NCI-H510A (cell line): ENCODE measurements at places on chromosomes 16 and 17.

GRCh38 chr16:25161753-25162367 lies 50.3 kb downstream of the LCMT1 start:
- DNase-seq, result no peak

DNA sequence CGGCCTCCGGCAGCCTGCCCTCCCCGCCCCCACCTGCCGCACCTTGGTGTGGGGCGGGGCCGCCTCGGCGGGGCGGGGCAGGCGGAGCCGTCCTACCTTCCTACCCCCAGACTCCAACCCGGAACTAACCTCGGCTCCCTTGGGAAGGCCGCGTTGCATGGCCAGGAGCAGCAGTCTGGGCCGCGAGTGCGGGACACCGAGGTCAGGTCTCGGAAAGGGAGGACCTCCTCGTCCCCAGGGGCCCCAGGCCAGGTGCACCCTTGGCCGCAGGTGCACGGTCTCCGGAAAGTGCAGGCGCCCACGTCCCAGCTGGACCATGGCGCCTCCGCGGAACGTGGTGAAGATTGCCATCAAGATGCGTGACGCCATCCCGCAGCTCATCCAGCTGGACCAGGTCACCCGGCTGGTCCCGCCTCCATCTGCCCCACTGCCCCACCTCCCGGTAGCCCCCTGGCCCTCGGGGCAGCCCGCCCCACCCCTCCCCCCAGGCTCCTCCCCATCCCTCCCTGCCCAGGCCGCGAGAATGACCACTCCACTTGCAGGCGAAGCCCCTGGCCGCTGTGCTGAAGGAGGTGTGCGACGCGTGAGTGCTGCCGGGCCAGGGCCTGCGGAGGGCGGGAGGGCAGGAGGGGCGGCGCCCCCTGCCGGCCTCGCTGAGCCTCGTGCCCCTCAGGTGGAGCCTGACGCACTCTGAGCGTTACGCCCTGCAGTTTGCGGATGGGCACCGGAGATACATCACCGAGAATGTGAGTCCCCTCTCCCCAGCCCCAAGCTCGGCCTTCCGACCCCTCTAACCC lies at the start of gene ELMO3:
Gene ELMO3, plus strand, starts transcription at position 121 of the 797 bp plus-strand sequence. Its CDS starts 196 bp downstream, at position 317.
- no peak for DNase-seq

- DNase-seq, result no peak
Measured at GRCh38 chr17:79829004-79829403, 10.2 kb downstream of the CBX4 start.

DNA sequence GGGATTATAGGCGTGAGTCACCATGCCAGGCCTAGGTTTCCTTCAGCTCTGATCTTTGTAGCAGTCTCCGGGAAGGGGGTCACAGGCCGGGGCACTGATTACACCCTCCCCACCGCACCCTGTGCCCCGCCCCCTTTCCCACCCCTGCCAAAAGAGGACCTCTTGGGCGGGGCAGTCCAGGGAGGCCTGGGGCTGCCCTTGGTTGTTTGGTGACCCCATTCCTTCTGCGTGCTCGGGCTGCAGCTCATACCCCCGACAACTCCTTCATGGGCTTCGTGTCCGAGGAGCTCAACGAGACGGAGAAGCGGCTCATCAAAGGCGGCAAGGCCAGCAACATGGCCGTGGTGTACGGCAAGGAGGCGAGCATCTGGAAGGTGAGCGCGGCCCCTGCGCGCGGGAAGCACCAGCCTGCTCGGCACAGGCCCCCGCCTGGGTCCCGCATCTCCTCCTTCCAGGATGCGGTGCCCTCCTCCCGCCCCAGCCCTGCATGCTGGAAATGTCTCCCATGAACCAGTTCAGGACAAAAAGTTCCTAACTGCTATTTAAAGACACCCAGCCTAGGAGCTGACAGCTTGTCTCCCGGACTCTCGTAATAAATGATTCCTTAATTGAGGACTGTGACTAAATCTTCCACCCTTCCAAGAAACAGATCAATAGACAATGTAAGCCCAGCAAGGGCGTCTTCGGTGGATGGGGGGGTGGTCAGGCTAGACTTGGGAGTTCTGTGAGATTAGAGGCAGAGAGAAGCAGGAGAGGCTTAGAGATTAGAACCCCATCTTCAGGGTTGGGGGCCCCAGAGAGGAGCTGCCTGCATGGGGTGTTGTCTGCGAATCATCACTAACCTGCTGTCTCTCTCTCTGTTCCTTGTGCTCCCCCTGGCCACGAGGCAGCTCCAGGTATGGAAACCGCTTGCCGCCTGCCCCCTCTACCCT lies 64.5 kb downstream of the MGAT5B start:
- DNase-seq, result no peak

- no peak for DNase-seq
Measured at GRCh38 chr16:48408688-48409087, 23.5 kb upstream of the SIAH1 start.

DNA sequence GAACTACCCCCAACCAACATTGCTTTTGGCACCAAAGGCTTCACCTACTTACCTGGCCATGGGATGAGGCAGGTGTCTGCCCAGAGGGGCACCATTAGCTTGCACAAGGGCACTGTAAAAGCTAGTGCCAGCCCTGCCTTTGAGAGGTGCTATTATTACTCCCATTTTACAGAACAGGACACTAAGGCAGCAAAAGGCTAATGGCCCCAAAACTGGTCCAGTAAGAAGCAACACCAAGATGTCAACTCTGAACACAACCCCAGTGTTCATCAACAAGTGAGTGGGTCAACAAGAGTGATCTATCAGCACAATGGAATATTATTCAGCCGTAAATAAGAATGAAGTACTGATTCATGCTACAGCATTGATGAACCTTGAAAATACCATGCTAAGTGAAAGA lies 7.7 kb upstream of the USP7 start:
- DNase-seq, result no peak

GRCh38 chr16:67760206-67760955 lies 41.3 kb upstream of the GFOD2 start:
- DNase-seq, result no peak

GRCh38 chr17:66713533-66714042 lies 121.3 kb upstream of the CACNG5 start:
- no peak for DNase-seq

GRCh38 chr17:76714336-76714735 lies 3.6 kb upstream of the MXRA7 start:
- DNase-seq, result no peak

- DNase-seq, result peak; percentile 43
Measured at GRCh38 chr17:21119247-21119918, 7.4 kb upstream of the DHRS7B start.

DNA sequence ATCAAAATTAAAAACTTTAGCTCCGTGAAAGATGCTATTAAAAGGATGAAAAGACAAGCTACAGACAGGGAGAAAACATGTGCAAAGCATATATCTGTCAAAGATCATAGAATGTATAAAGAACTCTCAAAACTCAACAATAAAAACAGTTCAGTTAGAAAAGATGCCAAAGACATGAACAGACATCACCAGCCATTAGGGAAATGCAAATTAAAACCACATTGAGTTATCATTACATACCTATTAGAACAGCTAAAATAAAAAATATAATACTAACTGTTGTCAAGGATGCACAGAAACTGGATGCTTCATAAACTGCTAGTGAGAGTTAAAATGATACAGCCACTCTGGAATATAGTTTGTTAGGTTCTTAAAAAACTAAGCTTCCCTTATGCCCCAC lies 58.8 kb downstream of the NFATC3 start:
- DNase-seq, result no peak

- DNase-seq, result peak; percentile 2
Measured at GRCh38 chr17:59257101-59257500, 36.8 kb downstream of the GDPD1 start.

DNA sequence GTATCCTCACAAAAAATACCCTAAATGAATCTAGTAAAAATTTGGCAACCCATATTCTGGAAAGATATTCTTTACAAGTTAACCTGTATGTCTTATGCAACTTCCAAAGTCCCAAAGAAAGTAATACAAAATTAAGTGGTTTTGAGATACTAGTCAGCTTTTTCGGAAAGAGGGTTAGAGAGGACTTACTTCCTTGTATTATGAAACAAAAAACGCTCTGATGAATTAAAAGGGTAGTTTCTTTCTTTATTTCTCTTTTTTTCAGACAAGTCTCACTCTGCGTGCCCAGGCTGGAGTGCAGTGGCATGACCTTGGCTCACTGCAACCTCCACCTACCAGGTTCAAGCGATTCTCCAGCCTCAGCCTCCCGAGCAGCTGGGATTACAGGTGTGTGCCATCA lies 51.6 kb downstream of the KANSL1 start:
- DNase-seq, result no peak

- DNase-seq, result no peak
Measured at GRCh38 chr17:65542610-65543009, 18.8 kb downstream of the AXIN2 start.

DNA sequence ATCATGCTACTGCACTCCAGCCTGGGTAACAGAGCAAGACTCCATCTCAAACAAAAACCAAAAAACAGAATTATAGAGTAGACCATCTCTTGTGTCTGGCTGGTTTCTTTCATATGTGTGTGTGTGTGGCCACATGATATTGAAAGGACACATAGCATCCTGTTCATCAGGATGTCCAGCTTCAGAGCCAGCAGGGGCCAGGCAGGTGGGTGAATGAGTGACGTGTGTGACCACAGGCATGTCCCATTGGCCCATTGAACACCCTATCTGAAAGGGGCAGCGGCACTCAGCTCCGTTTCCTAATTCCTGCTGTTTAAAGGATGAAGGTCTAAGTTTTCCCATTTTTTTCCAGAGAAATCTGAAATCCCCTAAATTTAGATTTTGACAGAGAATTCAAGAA lies 174.2 kb downstream of the PRKCB start:
- DNase-seq, result no peak

- DNase-seq, result no peak
Measured at GRCh38 chr17:14295676-14296075, 5.2 kb upstream of the HS3ST3B1 start.

DNA sequence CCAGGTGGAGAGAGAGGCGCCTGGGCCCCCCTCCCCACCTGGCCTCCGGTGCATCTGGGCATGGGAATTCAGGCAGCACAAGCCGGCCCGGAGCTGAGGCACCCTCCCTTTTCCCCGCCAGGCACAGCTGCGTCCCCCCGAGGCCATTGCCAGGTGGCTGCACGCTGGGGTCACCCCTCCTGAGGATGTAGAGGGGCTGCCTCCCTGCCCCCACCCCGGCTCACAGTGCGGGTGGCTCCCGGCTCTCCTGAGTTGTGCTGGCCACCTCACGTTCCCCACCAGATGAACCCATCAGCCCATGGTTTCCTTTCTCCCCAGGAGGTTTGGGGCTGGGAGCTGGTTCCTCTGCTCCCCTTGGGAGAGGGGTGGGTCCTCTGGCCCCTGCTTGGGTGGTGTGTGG lies 12.6 kb downstream of the CACNA1H start:
- no peak for DNase-seq

- no peak for DNase-seq
Measured at GRCh38 chr17:68512960-68513474, 787 bp downstream of the PRKAR1A start.

- no peak for DNase-seq
Measured at GRCh38 chr17:5354310-5354709, 65.2 kb downstream of the NUP88 start.

GRCh38 chr16:47061204-47061603 lies 82.5 kb downstream of the NETO2 start:
- DNase-seq, result no peak

GRCh38 chr17:50386510-50386909 lies 10.8 kb downstream of the LRRC59 start:
- DNase-seq, result no peak

GRCh38 chr16:84995663-84996062 lies 15.7 kb downstream of the ZDHHC7 start:
- no peak for DNase-seq

DNA sequence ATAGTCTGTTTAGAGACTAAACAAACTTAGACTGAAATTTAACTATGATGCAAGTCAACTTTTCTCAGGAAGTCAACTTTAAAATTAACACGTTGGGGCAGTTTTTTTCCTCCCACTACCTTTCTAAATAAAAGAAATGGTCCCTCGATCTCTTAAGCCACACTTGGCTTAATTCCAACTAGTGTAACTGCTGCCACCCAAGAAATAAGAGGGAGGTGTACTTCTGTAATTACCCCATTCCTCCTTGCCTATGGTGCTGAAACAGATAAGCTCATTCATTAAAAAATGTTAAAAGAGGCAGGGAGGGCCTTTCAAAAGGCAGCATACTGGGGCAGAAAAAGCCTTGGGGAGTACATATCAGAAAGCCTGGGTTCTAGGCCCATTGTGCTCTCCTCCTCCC lies 59.8 kb downstream of the NCOR1 start:
- no peak for DNase-seq

GRCh38 chr16:15640966-15641365 lies 2.0 kb downstream of the MARF1 start:
- DNase-seq, result no peak

DNA sequence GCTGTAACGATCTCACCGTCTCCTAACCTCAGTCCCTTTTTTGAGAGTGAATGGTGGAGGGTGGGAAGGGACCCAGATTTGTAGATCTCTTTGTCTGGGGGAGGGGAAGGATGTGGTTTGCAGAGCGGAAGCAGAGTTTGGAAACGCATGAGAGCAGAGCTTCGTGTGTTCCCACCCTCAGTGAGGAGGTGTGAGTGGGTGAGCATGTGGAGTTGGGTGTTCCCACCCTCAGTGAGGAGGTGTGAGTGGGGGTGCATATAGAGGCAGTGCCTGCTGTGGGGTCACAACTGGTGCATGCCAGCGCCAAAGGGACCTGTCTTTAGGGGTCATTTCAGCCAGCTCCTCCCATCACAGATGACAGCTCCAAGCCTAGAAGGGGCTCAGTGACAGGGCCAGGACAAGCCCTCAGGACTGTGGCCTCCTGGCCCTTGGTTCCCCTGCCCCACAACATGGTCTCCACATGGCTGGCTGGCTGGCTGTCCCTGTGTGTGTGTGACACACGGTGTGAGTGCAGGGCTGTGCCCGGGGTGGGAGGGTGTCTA lies 1.8 kb upstream of the CISD3 start:
- DNase-seq, result no peak

- no peak for DNase-seq
Measured at GRCh38 chr17:42329025-42329976, 41.0 kb downstream of the STAT5A start.

- no peak for DNase-seq
Measured at GRCh38 chr16:69860233-69861231, 90.6 kb upstream of the CLEC18A start.

DNA sequence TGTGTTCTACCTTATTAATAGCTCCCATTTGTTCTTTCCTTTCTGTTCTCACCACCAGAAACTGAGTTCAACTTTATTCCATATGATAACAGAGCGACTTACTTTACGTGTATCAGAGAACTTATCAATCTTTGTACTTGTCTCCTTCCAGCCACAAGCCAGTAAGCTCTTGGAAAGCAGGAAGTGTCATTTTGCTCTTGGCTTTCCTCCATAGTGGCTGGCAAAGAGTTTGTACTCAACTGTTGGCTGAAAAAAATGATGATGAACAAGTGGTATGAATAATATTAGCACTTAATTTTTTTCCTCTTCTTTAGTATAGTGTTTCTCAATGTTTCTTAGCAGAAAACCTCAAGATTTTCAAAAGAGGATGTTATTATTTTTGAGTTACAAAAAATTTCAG lies 182.4 kb upstream of the TOM1L1 start:
- no peak for DNase-seq

- DNase-seq, result peak; percentile 83
Measured at GRCh38 chr17:56262803-56263202, 109.5 kb downstream of the ANKFN1 start.

DNA sequence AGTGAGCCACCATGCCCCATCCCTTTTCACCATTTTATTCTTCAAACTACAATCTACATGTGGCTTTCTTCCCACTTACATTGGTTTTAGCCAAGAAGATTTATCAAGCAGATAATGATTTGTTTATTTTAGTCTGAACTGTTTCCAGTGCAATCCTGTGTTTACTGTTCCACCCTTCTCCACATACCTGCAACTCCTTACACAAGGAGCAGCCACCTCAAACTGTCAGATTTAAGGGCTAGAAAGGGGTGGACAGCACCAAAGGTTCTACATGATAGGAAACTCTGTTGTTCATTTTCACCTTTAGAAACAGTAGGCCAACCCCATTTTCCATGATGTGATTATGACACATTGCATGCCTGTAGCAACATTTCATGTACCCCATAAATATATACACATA lies 1.9 kb downstream of the RUNDC1 start:
- no peak for DNase-seq
